ENCODE measurements at places on chromosomes 2 and 18.
A peak's percentile ranks its signal among the peaks of the same experiment; 100 is the strongest.

DNA sequence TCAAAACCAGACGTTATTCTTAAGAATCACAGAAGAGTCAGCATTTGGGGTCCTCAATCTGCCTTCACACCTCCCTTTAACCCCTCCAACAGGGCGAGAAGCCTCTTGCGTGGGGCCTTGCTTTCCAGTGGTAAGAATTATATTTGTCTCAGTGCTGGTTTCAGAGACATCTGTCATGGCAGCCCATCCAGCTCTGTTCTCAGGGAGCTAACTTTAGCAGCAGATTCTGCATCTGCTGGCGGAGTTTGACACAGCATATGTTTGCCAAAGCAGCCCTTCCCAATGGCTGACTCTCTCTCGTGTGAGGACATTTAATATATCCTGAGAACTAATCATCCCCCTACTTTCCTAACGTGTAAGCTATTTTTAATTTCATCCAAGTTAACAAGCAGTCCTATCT lies 91.5 kb upstream of the BCL11A start:
- no peak for DNase-seq

GRCh38 chr2:2879071-2879470 lies 498.5 kb downstream of the EIPR1 start:
- DNase-seq: no peak

DNA sequence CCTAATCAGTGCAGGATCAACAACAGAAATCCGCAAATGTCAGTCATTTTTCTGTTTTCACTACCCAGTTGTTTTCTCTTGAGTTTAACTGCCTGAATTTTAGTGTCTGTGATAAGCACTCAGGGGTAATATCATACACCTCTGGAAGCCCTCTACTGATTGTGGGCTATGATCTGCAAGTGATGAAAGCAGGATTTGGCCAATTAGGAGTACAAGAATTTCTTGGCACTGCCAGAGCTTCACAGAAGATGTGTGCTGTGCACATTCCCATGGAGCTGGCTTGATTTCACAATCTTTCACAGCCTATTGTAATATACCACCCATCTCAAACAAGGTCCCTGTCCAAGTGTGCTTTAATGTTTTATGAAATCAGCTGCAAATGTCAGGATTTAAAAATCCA lies 27.3 kb upstream of the TDRD15 start:
- no peak for DNase-seq

GRCh38 chr2:195619590-195619989 lies 37.4 kb upstream of the SLC39A10 start:
- DNase-seq: no peak

GRCh38 chr2:54409752-54410151 lies 46.4 kb upstream of the SPTBN1 start:
- DNase-seq: no peak

- DNase-seq: no peak
Measured at GRCh38 chr18:47863041-47863440, 67.4 kb downstream of the SMAD2 start.

DNA sequence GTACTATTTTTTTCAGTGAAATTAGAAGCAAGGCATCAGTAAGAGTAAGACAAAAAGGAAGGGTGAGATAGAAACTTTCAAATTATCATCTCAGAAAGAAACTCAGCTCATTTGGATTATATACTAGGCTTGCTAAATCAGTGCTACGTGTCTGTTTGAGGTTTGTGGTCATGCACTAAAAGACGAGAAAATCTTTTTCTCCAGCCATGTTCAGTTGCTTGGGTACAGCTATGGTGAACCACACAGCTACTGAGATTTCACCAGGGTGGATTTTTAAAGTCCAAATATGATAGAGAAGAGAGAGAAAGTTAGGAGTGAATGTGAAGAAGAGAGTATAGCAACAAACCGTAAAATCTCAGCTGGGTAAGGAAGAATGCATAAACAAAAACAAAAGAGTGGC lies 161.6 kb downstream of the PTH2R start:
- no peak for DNase-seq

DNA sequence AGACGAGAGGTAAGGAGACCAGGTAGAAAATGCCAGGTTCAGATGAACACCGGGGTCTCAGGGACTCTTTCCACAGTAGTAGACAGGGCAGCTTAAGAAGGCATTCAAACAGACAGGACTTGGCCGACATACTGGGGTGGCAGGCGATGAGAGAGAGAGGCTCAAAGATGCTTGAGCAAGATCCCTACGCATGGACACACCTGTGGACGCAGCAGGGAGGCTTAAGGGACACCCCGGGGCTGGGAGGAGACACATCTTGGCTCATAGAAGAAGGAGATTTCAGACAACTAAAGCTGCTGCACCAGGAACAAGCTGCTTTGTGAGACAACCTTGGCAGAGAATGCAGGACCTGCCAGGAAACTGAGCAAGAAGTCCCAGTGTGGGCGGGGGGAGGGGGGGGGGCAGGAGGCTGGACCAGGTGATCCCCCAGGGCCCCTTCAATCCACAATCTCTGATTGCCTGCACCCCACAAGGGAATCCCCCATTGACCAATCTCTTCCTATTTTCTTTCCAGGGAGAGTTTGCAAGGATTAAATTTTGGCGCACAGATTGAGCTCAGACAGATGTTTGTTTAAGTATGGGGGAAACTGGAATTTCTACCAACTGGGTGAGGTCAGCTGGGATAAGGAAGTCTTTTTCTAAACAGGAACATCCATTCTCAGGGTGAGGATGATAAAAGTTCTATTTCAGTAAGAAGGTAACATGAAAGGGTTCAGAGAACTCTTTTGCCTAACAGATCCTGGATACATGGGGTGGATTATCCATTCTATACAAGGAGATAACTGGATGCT lies 400.7 kb downstream of the NBAS start:
- no peak for DNase-seq

GRCh38 chr2:46545015-46545839 lies 65.9 kb downstream of the TMEM247 start:
- no peak for DNase-seq

- DNase-seq: no peak
Measured at GRCh38 chr2:55809875-55810621, 113.5 kb downstream of the EFEMP1 start.

- DNase-seq: no peak
Measured at GRCh38 chr2:98377544-98377943, 31.3 kb downstream of the CNGA3 start.

DNA sequence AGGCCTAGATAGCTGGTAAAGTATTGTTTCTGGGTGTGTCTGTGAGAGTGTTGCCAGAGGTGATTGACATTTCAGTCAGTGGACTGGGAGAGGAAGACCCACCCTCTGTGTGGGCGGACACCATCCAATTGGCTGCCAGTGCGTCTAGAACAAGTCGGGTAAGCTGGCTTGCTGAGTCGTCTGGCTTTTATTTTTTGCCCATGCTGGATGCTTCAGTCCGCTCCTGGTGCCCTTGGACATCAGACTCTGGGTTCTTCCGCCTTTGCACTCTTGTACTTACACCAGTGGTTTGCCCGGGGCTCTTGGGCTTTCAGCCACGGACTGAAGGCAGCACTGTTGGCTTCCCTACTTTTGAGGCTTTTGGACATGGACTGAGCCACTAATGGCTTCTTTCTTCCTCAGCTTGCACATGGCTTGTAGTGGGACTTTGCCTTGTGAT lies 24.3 kb downstream of the DIS3L2 start:
- DNase-seq: no peak

- DNase-seq: peak; percentile 43
Measured at GRCh38 chr2:11582862-11583752, 49.3 kb downstream of the GREB1 start.

GRCh38 chr2:209463226-209463625 lies 39.4 kb downstream of the MAP2 start:
- no peak for DNase-seq

- no peak for DNase-seq
Measured at GRCh38 chr18:7618891-7619442, 51.9 kb downstream of the PTPRM start.

GRCh38 chr18:80112624-80113248 lies 3.7 kb downstream of the ADNP2 start:
- no peak for DNase-seq

- DNase-seq: no peak
Measured at GRCh38 chr2:141528990-141529389, 601.8 kb downstream of the LRP1B start.

GRCh38 chr2:109057686-109058085 lies 68.7 kb upstream of the EDAR start:
- no peak for DNase-seq

DNA sequence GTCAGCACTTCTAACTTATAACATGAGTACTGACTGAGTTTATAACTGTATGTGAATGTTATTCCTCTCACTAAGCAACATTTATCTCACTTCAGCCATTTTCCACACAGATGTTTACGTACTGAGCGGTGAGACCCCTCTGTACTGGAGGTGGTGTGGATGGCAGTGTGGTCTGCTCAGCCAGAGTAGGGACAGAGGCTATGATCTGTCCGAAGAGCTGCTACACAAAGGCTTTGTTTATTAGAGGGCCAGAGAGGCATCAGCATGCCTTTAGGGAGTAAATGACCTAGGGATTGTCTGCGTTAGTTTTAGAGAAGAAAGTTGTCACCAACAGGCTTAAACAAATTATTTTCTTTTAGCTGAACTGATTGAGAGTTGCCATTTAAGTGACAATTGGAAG lies 23.2 kb upstream of the TACR1 start:
- no peak for DNase-seq

GRCh38 chr2:199903111-199903510 lies 8.0 kb upstream of the C2orf69 start:
- no peak for DNase-seq

GRCh38 chr2:24984912-24985311 lies 13.2 kb upstream of the DNAJC27 start:
- no peak for DNase-seq

- no peak for DNase-seq
Measured at GRCh38 chr2:64114063-64114911, 29.9 kb downstream of the PELI1 start.

DNA sequence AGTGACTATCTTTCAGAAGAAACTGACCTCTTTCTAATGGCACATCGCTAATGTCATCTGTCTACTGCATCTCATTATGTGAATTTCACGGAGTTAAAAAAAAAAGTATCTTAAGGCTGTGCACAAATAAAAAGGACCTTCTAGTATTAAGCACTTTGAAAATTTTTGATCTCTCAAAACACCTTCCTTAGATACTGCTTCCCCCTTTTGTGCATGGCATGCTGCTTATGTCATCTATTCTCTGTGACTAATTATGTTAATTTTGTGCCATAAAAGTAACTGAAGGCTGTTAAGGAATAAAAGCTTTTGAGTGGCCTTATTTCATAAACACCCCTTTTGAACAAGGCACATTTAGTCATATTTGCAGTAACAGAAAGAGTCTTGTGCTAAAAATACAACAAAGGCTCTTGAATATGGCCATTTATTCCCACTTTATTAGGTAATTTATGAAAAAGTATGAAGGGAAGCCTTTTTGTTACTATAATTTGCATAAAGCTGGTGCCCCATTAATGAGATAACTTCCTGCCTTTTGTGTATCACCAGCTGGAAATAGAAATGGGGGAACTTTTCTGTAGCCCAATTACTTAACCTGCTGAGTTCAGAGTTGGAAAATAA lies 1412.0 kb upstream of the ZEB2 start:
- no peak for DNase-seq

DNA sequence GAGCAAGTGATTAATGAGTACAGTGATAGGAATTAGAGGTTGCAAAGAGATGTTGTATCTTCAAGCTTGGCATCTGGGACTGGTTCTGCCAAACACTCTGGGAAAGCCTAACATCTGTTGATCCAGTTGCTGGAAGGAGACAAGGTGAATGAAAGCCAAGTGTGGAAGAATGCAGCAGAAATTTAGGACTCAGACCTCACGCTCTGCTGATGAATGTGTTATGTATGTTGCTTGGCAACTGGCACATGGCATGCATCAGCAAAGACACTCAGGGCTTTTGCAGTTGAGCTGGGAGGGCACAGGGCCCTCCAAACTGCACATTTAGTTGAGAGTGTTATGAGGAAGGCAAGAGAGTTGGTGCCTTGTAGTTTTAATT lies 105.5 kb downstream of the COLEC12 start:
- no peak for DNase-seq

GRCh38 chr2:100832885-100833284 lies 12.9 kb downstream of the NPAS2 start:
- no peak for DNase-seq

DNA sequence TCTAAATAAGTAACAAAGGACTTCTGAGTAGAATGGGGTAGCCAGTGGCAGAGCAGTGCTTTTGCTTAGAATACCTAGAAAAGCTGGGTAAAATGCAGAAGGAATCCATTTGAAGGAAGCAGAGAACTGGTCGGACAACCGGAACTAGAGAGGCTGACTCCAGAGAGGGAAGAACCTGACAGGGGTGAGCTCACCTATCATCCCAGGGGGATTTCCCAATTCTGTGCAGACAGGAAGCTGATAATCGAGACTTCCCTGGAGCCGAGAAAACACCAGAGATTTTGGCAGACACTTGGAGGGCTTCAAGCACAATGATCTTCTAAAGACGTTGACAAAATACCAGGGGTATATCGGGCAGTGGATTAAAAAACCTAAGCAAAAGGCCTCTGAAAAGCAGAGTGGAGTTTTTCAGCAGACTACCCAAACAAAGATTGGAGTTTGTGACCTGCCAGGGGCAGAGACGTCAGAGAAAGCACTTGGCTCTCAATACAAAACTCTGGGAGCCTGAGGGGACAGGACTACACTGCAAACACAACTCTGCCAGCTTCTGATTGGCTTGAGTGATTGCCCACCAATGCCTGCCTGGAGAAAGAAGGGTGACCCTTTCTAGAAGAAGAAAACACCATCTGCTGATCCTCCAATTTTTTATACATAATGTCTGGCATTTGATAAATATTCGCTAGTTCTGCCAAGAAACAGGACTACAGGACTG lies 67.5 kb upstream of the TTN start:
- DNase-seq: no peak

DNA sequence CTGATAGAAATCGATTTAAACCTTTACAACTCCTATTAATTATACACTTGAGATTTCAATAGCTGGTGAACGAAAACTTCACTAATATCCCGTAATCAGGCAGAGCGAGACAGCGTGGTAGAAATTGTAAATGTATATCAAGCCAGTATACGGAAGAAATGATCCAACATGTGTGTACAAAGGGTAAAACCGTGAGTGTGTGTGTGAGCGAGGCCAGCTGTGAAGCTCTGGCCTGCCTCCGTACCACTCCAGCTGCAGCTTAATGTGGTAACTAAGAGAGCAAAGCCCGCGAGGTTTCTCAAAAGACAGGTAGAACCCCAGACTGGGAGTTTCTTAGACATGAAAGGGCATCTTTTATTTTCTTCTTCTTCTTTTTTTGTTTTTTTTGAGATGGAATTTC lies 52.3 kb upstream of the ZNF516 start:
- DNase-seq: no peak

Measured in stimulated activated CD4-positive, alpha-beta T cell treated with anti-CD3 and anti-CD28 coated beads, Interleukin-1b, Interleukin-23, amount 100 ng/mL, for 1 hour (primary cell).